ENCODE measurements at places on chromosomes 4 and X. TPM values are rescaled to one million over a fixed set of nuclear protein-coding genes. Genes with fewer than 3 reads are reported as not detected.

Gene POU3F4
- not detected for total RNA-seq

Gene CLTRN
- total RNA-seq, result 9.6 TPM

Gene FDCSP
- total RNA-seq, result not detected

Gene USP51
- total RNA-seq, result 0.38 TPM

Gene VCX3A
- total RNA-seq, result 0.28 TPM

Gene GAGE13
- not detected for total RNA-seq

Gene HGFAC
- total RNA-seq, result 177 TPM

Gene KCTD8
- total RNA-seq, result not detected

Gene BGN
- 88.4 TPM for total RNA-seq

DNA sequence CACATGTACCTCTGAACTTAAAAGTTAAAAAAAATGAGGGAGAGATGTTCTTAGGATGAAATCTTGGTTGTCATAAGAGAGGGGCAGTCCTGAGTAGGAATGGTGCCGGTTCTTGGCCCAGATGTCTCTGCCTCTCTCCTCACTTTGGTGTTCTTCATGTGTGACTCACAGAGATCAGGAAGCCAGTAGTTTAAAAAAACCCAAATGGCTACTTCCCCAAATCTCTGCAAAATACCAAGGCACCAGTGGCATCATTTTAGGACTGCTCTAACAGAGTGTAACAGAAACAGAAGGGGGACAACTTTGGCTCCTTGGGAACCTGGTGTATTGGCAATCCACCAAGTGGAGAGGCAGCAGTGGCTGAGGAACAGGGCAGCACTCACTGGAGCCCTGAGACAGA is 116.8 kb downstream of the SCD5 start:
- no peak for DNase-seq

DNA sequence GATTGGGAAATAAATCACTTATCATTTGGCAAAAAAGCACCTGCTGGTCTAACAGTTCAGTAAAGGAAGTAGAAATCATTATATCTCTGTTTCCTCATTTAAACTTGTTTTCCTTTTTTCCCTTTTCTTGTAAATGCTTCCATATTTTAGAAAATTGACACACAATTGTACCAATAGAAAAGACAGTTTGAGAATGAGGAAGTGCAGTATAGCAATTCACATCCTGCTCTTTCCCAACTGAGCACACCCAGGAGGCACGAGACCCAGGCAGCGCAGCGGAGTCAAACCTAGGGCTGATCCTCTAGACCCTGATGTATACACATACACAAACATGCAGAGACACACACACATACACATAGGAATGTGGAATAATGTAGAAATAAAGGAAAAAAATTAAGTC is 74.8 kb upstream of the PACRGL start:
- DNase-seq, result no peak

DNA sequence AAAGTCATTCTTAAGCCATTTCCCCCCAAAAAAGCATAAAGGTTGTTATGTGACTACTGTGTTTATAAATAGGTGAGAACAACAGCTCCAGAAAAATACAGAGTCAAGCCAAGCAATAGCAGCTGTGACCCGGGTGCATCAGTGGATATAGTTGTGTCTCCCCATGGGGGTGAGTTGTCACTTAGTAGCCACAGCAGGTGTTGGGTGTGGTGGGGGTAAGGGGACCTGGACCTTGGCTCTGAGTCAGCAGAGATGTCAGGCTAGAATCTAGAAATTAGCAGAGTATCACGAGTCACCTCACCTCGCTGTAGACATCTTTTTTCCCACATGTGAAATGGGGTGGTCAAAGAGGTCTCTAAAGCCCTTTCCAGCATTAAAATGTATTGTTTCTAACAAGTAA is 42.4 kb downstream of the MOSPD2 start:
- DNase-seq, result no peak

GRCh38 chrX:43065978-43066377 is 288.0 kb upstream of the PPP1R2C start:
- no peak for DNase-seq

DNA sequence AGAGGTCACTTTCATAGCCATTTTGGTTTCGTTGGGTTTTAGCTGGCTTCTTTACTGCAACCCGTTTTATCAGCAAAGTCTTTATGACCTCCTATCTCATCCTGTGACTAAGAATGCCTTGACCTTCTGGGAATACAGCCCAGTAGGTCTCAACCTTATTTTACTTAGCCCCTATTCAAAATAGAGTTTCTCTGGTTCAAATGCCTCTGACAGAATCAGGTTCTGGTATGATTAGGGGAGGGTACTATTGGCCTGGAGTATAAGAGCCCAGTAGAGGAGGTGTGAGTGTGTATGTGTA is 95.4 kb upstream of the RAB40AL start:
- no peak for DNase-seq

GRCh38 chr4:8848507-8849265 is 23.0 kb downstream of the HMX1 start:
- DNase-seq, result no peak

GRCh38 chr4:80578001-80578400 is 242.5 kb downstream of the CFAP299 start:
- no peak for DNase-seq

- no peak for DNase-seq
Observed at GRCh38 chr4:149344436-149344835, 471.2 kb downstream of the IQCM start.

GRCh38 chr4:8601086-8601485 is 8.5 kb downstream of the CPZ start:
- DNase-seq, result no peak

- no peak for DNase-seq
Observed at GRCh38 chrX:11100281-11101035, 10.7 kb upstream of the HCCS start.

- no peak for DNase-seq
Observed at GRCh38 chr4:123876671-123877101, 480.1 kb downstream of the SPRY1 start.

Measured in left lobe of liver (tissue), 2 donors.